Kasumi-1 (cell line): ENCODE measurements at places on chromosomes 2 and 18.

DNA sequence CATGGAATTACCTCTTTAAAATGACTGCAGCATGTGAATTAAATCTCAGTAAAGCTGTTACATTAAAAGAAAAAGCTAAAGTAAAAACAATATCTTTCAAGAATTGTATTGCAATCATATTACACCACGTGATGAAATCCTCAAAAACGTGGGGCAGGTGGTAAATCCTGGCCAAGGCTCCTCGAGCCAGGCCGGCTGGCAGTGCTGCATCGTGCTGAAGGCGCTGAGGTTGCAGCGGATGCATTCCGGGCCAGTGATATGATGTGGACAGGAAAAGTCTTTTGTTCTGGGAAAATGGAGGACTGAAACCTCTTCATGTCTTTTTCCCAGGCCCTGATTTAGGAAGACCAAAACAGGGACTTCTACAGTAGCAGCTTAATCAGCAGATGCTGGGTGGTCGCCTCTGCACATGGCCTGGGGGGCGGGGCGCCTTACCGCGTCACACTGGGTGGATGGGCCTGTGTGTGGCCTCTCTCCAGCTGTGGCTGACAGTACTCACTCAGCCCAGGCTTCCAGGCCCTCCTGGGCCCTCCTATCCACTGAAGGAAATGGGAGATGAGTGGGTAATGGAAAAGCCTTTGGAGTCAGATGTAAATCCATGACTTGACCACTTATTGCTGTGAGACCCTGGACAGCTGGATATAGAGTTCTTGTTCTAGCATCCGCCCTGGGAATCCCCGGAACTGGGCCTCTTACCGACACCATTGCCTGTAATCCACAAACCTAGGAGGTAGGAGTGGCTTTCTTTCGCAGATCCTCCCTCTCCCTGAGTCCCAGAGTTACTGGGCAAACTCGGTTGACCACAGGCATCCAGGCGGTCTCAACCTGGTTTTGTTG lies 45.1 kb downstream of the PROC start:
- DNase-seq: no peak

DNA sequence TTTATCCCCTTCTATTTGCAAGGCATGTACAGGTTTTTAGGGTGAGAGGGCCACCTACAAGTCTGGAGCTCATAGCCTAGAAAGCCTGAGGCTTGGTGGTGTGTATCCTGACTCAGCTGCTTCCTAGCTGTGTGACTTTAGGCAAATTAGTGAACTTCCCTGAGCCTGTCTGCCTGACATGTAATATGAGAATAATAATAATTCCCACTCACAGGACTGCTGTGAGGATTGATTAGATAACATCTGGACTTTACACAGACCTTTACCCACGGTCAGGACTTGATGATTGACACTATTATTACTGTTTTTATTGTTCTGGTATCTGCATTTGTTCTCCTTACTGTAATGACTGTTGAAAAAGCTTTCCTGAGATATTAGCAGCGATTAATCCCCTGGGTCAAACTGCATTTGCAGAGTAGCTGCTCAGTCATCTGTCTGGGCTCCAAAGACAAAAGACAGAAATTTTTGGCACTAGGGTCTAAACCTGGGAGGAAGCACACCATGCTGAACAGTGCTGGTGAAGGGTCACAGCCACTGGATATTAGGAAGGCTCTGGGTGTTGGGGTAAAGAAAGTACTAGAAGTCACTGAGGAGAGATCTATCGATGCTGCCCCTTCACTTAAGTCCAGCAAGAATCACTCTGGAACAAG lies 276.5 kb upstream of the FN1 start:
- DNase-seq: no peak

- no peak for DNase-seq
These were observed 92.0 kb downstream of the ZNF236 start for GRCh38 chr18:76914314-76914713.

DNA sequence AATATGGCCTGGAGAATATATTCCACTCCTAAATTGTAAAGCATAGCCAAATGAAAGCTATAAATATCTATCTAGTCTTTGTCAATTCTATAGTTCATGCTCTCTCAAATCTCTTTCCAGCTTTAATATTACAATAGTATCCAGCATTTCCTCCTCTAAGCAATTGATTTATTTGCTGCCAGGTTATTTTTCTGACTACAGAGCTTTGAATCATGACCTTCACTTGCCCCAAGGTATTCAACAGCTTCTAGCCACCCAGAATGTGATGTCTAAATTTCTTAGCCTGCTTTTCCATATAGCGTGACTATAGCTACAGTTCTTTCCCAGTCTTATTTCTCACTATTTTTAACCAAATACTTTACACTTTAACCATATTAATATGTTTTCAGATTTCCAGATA lies 1287.6 kb downstream of the LRP1B start:
- DNase-seq: no peak

- DNase-seq: no peak
These were observed 89.2 kb downstream of the STPG4 start for GRCh38 chr2:47065771-47066380.

GRCh38 chr2:204072443-204073324 lies 136.1 kb downstream of the ICOS start:
- DNase-seq: no peak

- DNase-seq: no peak
These were observed 428.0 kb downstream of the FBXO15 start for GRCh38 chr18:73719611-73720010.

GRCh38 chr2:20355131-20355530 lies 4.5 kb upstream of the PUM2 start:
- no peak for DNase-seq

DNA sequence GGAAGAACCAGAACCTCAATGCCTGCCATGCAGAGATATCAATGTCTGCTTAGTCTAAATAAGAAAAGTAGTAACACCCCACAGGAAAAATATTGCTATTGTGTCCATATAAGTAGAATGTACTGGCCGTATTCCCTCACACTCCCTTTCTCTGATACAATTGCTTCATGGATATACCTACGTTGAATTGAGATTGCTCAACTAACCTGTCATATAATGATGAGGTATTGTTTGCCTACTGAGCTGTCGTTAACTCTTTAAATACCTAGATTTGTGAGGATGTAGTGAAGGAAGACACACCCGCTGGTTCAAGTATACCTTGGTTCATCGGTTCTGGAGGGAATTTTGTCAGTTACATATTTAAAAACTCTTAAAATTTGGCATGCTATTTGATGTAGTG lies 480.7 kb upstream of the TCF4 start:
- DNase-seq: no peak

DNA sequence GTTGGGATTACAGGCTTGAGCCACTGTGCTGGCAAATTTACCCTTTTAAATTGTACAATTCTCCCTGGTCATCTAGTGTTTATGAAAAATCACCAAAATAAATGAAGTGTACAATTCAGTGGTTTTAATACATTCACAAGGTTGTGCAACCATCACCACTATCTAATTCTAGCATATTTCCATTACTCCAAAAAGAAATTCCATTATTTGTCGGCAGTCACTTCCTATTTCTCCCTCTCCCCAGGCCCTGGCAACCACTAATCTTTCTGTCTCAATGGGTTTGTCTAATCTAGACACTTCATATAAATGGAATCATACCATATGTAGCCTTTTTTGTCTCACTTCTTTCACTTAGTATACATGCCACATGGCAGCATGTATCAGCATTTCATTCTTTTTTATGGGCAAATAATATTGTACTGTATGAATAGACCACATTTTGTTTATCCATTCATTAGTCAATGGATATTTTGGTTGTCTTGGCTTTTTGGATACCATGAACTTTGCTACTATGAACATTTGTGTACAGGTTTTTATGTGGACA lies 12.6 kb upstream of the POLE4 start:
- no peak for DNase-seq

- no peak for DNase-seq
These were observed 50.6 kb upstream of the STPG4 start for GRCh38 chr2:47205576-47206141.

DNA sequence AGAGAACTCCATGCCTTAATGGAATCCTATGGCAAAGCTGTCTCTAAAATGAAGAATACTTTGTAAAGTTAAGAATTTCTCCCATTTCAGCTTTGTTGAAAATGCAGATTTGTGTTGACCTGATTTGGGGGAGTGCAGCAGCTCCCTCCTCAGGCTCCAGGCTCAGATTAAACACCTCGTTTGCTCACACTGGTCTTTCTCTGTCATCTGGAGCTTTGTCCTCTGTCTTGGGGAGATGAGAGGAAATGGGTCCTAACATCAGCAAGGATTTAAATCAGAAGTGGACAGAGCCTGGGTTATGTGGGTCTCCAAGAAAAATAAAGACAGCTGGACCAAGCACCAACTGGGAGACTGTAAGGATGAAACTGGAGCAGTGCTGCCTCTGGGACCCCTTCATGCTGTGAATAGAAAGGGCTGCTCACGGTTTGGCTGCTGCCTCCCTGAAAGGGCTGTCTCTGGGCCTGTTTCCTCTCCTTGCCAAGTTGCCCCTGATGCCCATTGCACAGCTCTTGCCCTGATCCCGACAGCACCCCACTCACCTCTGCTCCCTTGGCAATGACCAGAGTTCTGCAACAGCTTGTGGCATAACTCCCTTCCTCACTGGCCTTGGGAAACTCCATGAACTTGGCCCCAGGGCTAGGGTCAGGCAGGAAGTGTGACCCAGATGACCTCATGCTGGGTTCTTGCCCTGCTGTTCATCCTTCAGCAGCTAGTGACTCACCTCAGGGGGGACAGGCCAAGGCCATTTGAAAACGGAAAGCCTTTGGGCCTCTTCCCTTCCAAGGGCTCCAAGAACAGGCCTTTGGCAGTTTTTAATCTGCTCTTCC lies 197.2 kb downstream of the CYP26B1 start:
- no peak for DNase-seq

GRCh38 chr2:28199995-28200679 lies 192.5 kb upstream of the FOSL2 start:
- no peak for DNase-seq

- no peak for DNase-seq
These were observed 96.2 kb upstream of the ASAP2 start for GRCh38 chr2:9110346-9110884.

DNA sequence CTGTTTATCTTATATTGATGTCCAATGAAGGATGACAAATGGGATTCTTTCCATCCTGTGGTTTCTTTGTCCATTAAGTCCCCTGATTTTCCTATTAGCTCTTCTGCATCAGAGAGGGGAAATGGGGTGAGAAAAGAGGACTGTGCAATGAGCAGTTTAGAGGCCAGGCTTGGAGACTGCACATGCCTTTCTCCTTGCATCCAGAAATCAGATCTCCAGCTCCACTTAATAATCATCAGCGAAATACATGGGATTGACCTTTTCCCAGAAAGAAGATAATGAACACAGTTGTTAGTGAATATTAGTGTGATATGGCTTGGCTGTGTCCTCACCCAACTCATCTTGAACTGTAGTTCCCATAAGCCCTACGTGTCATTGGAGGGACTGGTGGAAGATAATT lies 697.4 kb downstream of the CBLN2 start:
- DNase-seq: no peak

- no peak for DNase-seq
These were observed 53.3 kb upstream of the ZBTB7C start for GRCh38 chr18:48462510-48462909.

DNA sequence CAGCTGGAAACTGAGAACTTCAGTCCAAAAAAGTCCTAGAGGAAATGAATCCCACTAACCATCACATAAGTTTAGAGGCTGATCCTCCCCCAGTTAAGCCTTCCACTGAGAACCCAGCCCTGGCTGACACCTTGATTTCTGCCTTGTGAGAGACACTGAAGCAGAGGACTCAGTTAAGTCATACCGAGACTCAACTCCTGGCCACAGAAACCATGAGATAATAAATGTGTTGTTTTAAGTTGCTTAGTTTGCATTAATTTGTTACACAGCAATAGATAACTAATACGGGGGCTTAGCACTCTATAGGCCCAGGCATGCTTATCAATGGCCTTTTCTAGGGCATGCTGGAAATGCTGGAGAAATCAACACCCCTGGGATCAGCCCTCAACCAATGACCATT lies 3.4 kb upstream of the ADD2 start:
- DNase-seq: no peak

GRCh38 chr2:31831585-31831984 lies 179.2 kb downstream of the MEMO1 start:
- DNase-seq: no peak

DNA sequence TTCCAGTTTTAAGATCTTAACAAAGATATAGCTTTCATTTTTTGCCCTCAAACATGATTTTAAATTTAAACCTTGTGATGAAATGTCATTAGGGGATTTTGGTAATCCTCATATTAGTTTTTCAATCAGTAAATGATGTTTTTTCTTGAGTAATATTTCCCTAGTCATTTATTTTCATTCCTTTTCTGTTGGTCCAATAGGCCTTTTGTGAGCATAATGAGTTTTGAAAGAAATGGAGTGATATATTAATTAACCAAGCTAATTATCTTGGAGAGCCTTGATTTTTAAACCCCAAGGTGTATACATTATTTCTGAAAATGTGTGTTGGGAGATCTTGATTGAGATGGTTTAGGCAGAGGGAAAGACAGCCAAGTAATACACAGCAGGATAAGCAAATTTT lies 46.3 kb downstream of the DCC start:
- DNase-seq: no peak

- no peak for DNase-seq
These were observed 786 bp downstream of the TAF1B start for GRCh38 chr2:9844036-9844483.

DNA sequence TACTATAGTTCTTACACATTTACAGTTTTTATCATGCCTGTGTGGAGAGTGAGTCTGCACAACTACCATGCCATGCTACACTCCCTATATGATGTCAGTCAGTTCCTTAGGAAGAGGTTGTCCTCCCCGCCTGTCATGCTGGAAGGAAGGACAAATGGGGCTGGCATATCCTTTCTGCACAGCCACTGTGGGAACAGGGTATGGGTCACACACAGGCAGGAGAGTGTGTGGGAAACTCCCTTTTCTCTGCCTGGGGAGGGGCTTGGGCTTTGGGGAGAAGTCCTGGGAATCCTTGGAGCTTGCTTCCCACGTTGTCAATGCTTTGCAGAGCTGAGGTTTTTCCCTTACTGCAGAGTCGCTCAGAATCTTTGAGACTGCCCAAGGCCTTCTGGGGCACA lies 232.1 kb downstream of the PRKCE start:
- DNase-seq: no peak

GRCh38 chr2:189533288-189534035 lies 47.1 kb downstream of the SLC40A1 start:
- DNase-seq: no peak

GRCh38 chr2:120678926-120679325 lies 56.7 kb upstream of the GLI2 start:
- DNase-seq: no peak

DNA sequence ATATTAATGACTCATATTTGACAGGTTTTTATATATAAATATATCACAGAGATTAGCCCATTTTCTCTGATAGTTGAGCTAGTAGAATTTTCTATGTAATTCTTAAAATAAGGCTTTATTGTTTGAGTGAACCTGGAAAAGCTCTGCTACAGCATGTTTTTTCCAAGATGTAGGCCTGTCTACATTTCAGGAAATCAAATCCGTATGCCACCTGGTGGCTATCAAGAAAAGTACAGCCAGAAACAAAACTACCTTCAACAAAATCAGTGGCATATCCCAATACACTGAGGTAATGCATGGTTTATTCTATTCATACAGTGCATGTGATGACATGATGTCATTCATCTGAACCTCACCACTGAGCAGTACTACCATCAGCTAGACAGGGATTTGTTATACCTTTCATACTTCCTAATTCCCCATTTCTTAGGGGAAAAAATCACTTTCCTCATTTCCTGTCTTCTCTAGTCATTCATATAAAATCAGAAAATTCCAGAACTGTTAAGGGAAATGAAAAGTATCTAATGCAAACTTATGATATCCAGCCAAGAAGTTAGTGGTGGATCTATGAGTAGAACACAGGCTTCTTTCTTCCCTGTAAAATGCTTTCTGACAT lies 310.4 kb upstream of the SYT4 start:
- DNase-seq: peak; percentile 15

- DNase-seq: no peak
These were observed 275.3 kb upstream of the NCKAP5 start for GRCh38 chr2:133843551-133843950.
